ENCODE measurements at places on chromosomes 1 and 21.
A peak's percentile ranks its signal among the peaks of the same experiment; 100 is the strongest.

- DNase-seq = no peak
Observed at GRCh38 chr1:85816606-85817005, 108.4 kb upstream of the ZNHIT6 start.

DNA sequence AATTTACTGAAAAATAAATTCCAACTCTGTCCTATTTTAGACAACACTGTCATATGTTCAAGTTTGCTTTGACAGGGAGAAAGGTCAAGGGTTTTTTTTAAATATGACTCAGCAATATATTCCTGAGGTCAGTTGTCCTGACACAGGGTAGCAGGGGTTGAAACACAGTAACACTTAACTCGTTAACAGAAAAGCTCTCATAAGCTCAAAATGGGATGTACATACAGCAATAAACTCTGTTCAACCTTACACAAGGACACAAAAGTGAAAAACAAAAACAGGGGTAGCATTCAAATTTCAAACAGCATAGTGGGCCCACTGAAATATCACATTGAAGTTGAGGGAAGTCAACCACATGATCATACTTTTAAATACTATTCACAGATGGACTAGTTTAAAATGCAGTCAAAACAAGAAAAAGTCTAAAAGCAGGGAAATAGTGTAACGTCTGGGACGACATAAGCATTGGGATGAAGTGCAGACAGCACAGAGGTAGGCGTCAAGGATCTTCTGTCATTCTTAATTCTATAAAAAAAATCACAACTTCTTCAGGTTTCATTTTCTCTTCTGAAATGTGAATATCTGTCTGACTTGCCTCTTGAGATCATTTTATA, 89.9 kb downstream of the SLC44A5 start:
- DNase-seq = no peak

- DNase-seq = no peak
Observed at GRCh38 chr1:26158908-26159742, at the start of gene FAM110D. Gene FAM110D (plus strand): TSS chr1:26159079. CDS start chr1:26161292, 2,213 bp downstream.

- DNase-seq = no peak
Observed at GRCh38 chr21:19458295-19458694, 1054.7 kb upstream of the TMPRSS15 start.

DNA sequence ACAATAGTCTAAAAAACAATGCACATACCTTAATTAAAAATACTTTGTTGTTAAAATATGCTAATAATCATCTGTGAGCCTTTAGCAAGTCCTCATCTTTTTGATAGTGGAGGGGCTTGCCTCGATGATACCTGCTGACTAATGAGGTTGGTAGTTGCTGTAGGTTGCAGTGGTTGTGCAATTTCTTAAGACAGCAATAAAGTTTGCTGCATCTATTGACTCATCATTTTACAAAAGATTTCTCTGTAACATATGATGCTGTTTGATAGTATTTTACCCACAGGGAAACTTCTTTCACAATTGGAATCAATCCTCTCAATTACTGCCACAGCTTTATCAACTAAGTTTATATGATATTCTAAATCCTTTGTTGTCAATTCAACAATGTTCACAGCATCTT, 7.6 kb downstream of the C1orf87 start:
- no peak for DNase-seq

- no peak for DNase-seq
Observed at GRCh38 chr21:31456201-31456600, 112.1 kb upstream of the TIAM1 start.

GRCh38 chr1:227793948-227794816, 21.3 kb upstream of the PRSS38 start:
- no peak for DNase-seq

- no peak for DNase-seq
Observed at GRCh38 chr1:2921970-2922686, 99.1 kb upstream of the ACTRT2 start.

GRCh38 chr1:61626816-61627215, 98.1 kb downstream of the TM2D1 start:
- DNase-seq = no peak

DNA sequence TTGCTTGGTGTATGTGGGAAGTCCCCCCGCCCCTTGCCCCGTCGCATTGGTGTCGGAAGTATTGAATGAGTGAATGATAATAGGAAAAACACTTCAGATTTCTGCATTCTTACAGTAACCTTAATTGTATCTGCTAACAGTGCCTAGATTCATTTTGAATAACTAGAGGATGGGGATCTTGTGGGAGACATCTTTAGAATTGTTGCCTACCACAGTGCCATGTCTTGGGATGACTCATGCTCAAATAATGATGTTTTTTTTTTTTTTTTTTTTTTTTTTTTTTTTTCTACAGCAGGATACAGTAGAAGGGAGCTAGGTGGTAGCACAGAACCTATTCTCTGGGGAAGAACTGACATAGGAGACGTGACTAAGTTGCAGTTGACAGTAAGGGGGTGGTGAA, 237.9 kb downstream of the USP25 start:
- no peak for DNase-seq

GRCh38 chr1:117416546-117417125, 49.4 kb downstream of the MAN1A2 start:
- no peak for DNase-seq

GRCh38 chr1:72516264-72516663, 233.9 kb upstream of the NEGR1 start:
- no peak for DNase-seq

GRCh38 chr1:177799746-177800145, 170.1 kb downstream of the SEC16B start:
- no peak for DNase-seq

GRCh38 chr1:196450143-196451095, 157.8 kb downstream of the KCNT2 start:
- no peak for DNase-seq

GRCh38 chr1:56375326-56375804, 204.0 kb downstream of the PLPP3 start:
- no peak for DNase-seq

- no peak for DNase-seq
Observed at GRCh38 chr1:118339400-118340124, 154.5 kb upstream of the SPAG17 start.

DNA sequence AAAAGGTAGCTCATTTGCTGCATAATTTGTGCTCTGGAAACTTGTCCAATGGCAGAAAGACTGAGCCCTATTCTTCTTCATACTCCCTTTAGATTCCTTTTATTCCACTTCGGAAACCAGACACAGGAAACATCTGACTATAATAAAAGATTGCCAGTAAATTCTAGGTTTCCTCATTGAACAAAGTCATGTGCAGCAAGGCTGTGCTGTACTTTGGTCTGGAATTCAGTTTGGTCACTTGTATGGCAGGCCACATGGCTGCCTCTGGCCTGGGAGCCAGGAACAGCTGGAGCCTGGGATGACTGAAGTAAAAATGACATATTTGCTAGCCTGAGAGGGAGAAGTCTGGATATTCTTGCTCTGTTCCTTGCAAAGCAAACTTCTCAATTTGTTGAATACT, 79.6 kb downstream of the ST3GAL3 start:
- no peak for DNase-seq

- DNase-seq = no peak
Observed at GRCh38 chr21:45029948-45030681, 44.3 kb upstream of the ADARB1 start.

DNA sequence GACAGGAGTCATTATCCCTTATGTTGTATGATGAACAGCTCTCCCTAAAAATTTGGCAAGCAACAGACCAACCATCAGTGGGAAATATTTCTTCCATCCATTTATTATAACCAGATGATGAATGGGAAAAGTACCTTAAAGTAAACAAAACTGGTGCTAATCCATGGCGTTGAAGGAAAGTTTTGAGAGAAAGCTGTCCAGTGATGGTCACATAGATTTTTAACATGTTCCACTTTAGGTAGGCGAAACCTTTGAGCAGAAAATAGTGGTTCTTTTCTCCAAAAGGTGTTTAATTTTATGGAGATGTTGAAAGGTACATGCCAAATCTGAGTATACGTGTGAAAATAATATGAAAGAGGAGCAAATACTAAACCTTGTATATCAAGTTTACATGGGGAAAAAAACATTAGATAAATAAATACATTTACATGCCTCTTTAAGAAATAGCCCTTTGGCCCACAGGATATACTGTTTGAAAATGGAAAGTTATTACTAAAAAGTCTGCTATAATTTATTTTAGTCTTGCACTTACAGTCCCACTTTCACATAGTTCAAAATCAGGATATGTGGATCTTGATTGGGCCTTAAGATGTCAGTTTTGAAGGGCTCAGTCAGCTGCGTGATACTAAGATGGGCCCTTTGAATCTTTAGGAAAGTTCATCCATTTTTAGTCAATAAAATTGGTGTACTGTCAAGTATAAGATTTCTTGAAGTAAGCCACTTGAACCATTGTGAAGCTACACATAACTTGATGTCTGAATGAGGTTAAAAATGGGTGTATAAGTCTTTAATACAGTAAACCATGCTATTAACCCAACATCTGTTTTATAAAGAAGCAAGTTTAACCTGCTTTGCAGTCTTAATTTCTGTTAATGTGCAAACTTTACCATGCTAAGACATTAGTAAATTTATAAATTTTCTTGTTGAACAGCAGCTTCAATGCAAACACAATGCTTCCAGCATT, 10.5 kb downstream of the RPL5 start:
- DNase-seq = no peak

- DNase-seq = no peak
Observed at GRCh38 chr1:54364995-54365394, 41.2 kb downstream of the SSBP3 start.

GRCh38 chr1:14661222-14661621, 62.7 kb downstream of the KAZN start:
- no peak for DNase-seq

DNA sequence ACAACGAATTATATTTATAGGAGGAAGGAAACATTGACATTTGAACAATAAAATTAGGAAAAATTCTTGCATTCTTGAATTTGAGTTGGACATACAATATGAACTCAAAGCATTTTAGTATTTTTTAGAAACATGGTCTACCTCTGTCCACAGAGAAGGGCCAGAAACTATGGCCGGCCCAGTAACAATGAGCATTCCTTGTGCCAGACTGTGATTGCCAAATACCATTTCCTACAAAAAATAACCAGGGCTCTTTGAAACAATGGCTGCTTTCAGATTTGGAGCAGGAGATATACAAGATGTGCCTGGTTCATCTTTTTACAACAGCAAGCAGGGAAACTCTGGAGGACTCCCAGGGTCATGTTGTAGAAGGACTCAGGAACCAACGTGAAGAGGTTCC, 38.4 kb downstream of the NOS1AP start:
- DNase-seq = no peak

DNA sequence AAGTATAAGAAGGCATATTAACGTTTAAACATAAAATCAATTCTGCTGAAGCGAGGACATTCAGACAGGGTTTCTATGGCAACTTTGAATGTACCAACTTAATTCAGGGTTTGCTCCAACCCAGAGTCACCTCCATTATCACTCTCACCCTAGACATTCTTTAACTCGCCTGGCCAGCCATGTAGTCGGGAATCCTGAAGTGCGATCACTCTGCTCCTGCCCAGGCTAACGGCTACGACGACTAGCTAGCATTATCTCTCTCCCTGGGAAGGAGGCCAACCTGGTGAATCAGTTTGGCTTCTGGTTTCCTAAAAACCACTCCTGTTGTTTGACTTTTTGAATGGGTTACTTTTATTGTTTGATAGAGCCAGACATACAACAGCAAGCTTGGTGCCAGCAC, 38.9 kb upstream of the ZBTB18 start:
- no peak for DNase-seq

GRCh38 chr1:150906329-150906728, 19.4 kb downstream of the CTXND2 start:
- no peak for DNase-seq

DNA sequence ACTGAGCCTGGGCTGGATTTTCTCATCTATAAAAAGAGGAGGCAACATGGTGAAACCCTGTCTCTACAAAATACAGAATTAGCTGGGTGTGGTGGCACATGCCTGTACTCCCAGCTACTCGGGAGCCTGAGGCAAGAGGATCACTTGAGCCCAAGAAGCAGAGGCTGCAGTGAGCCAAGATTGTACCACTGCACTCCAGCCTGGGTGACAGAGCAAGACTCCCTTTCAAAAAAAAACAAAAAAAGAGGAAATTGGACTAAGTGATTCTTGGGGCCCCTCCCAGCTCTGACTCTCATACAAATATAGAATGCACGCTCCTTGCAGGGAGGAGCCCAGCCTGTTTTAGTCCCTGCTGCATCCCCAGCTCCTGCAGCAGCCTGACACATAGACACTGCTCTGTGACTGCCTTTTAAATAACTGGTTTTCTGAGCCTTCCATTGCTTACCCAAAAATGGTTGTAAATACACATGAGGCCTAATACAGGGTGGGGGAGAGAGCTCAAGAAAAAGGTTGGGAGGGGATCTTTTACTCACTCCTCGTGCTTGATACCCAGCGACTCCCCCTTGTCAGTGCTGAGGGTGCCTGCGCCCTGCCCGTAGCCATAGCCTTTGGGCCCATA, 17.2 kb downstream of the CSRP1 start:
- no peak for DNase-seq

DNA sequence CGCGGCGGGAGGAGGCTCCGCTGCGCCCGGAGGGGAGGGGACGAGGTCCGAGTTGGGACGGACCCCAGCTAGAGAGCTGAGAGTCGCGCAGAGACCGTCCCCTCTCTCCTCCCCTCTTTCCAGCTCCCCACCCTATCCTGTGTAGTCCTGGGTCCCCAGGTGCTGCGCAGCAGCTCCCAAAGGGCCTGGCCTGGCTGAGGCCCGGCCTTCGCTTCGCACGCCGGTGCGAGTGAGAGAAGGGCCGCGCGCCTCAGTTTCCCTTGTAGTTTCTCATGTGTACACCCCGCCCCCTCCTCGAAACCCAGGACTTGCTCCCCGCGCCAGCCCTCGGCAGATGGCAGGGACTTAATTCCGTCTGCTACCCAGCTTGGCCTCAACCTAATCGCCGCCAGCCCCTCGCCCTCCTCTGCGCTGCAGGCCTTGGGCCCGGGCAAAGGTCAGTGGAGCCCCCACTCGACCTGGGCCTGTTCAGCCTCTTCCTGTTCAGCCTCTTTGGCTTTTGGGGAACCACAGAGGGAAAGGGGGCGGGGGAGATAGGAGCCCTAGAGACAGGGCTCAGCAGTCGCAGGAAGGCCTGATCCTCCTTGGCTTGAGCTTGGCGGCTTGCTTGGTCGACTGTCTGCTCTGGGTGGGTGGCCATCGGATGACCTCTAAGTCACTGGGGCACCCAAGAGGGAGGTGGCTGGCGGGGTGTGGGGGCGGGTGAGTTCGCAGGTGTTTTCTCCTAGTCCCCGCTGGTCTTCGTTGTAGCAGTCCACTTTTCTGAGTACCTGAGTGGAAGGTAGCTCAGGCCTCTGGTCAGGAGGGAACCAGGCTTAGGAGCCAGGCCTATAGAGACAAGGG, 1.0 kb downstream of the ZNF687 start:
- peak; percentile 61 for DNase-seq

GRCh38 chr1:167465743-167466142, 52.6 kb downstream of the CD247 start:
- no peak for DNase-seq

DNA sequence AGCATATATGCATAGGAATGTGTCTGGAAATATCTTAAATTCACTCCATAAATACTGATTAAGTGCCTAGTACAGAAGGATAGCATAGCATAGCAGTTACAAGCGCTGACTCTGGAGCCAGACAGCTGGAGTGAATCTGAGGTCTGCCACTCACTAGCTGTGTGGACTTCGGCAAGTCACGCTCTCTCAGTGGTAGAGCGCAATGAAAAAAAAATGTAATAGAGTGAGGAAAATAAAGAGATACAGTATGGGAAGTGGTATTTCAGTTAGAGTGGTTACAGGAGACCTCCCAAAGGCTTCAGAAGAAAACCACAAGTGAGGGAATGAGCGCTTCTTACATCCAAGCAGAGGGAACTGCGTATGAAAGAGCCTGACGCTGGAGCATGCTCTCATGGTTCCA, 338.9 kb upstream of the PRMT6 start:
- DNase-seq = no peak

- peak; percentile 27 for DNase-seq
Observed at GRCh38 chr1:206568256-206568655, 44.0 kb downstream of the EIF2D start.

Data from CD4-positive, alpha-beta T cell (primary cell).